ENCODE measurements at places on chromosomes 13 and 19. TPM values are rescaled to one million over a fixed set of nuclear protein-coding genes. Genes with fewer than 3 reads are reported as not detected.

EFNA2 gene
- polyA plus RNA-seq: 18.7 TPM

DNA sequence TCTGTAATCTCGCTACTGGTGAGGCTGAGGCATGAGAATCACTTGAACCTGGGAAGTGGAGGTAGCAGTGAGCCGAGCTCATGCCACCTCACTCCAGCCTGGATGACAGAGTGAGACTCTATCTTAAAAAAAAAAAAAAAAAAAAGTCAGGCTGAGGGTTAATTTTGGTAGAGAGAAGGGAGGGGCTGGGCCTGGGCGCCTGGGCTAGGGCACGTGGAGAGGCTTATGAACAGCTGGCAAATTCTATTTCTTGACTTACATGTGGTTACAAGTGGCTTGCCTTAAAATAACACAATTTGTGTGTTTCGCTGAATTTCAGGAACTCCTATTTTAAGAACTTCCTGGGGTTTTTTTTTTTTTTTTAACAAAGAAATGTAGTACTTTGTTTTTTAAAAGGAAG is 47.6 kb upstream of the MAP3K10 start:
- H3K27ac ChIP-seq: no peak overlapping the region
- no peaks in the 10 kb centered on the region for H3K36me3 ChIP-seq
- DNase-seq: no peak
- H3K4me3 ChIP-seq: no peak overlapping the region

GRCh38 chr13:113066142-113066455 is 39.5 kb upstream of the F7 start:
- DNase-seq: no peak
- no peaks in the 10 kb centered on the region for H3K27me3 ChIP-seq
- H3K27ac ChIP-seq: no peak overlapping the region
- H3K4me1 ChIP-seq: peaks cover 8% of the 10 kb centered on the region

- H3K27ac ChIP-seq: no peak overlapping the region
- peaks cover 64% of the 10 kb centered on the region for H3K4me1 ChIP-seq
- no peak for DNase-seq
- no peak overlapping the region for H3K4me3 ChIP-seq
Measured at GRCh38 chr19:1456121-1456900, 6.4 kb downstream of the APC2 start.

OR1M1 gene
- polyA plus RNA-seq: not detected

VSTM2B gene
- 35.7 TPM for polyA plus RNA-seq

Measured in spinal cord (tissue), 10 donors.